ENCODE measurements at places on chromosomes 4 and X.
A peak's percentile ranks its signal among the peaks of the same experiment; 100 is the strongest.

DNA sequence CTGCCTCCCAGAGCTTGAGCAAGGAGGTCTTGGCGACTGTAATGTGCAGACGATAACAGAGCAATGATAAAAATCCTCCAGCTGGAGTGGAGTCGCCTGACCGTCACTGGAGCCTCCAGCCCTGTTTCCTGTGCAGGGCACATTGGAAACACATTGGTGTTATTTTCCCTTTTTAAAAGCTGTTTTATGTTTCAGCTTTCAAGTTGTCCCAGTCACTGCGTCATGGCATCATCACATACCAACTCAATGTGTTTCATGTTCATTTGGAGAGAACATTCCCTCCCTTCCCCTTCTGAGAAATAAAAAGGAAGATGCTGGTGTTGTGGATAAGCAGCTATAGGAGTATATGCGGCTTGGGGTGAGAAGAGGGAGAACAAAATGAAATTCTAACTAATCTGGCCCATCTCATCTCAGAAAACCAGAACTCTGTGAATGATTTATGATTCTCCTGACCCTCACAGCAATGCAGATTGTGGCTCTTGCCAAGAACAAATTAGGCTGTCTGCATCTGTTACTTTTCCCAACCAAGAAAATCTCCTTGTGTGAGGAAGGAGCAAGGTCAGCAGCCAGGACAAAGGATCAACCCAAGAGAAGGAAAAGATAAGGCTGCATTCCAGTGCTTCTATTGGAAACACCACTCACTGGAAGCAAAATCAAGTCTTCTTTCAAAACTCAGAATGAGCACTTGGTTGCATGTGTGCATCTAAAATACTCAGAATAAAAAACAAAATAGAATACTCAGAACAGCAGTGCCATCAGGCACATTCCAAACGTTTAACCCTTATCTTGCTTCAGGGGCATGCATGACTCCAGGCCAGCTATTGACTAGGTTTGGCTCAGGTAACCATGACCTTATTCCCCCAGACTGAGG lies 134.4 kb downstream of the RASL11B start:
- DNase-seq = no peak

DNA sequence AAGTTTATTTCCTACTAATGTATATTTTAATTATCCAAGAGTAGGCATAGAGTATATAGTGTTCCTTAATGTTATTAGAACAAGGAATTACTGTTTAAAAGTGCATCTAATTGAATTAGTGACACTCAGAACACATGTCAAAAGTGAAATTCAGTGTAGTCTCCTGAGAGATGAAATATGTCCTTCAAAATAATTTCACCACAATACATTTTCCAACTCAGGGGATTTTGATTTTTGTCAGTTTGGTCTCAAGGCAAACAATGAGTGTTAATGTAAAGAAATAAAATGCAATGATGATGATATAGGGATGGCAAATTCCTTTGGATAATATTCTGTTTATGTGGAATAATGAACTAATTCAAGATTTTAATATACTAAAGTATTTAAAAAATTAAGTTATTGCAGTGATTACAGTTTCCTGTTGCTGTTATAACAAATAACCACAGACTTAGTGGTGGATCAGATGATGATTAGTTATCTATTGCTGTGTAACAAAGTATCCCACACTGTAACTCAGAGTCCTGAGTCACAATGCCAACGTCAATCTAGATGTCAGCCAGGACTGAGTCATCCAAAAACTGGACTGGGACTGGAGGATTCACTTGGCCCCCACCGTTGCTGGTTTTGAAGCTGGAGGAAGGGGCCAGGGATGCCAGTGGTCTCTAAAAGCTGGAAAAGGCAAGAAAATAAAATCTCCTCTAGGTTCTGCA lies 148.0 kb upstream of the SLC7A11 start:
- no peak for DNase-seq

DNA sequence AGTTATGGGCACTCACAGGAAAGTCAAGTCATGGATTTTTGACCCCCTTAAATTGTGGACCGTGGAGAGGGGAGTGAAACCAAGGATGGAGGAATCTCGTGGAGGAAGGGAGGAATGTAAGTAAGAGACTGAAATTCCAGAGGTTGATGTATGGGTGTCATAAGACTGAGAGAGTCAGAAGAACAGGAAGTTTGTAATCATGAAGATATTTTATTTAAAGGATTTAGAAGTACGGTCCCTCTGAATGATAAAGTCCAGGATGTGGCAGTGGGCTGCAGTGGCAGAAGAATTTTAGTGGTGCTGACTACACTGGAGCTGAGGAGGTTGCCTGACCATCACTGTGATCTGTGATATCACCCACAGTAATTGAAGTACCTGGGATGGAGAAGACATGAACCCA lies 57.8 kb downstream of the DCLK2 start:
- no peak for DNase-seq

DNA sequence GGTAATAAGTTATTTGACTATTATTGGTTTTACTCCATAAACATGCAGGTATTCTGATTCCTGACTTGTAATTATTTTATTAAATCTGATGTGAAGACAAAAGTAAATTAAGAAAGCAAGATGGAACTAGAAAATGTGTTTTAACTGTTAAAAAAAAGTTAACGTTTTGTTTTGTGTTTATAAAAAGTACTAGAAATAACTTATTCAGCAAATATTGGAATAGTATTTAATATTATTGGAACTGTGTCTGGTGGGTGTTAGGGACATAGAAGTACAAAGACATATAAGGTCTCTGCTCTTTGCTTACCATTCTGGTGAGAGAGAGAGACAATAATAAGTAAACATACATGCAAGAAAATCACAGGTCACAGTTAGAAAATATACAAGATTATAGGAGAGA lies 15.7 kb downstream of the TIFA start:
- no peak for DNase-seq

DNA sequence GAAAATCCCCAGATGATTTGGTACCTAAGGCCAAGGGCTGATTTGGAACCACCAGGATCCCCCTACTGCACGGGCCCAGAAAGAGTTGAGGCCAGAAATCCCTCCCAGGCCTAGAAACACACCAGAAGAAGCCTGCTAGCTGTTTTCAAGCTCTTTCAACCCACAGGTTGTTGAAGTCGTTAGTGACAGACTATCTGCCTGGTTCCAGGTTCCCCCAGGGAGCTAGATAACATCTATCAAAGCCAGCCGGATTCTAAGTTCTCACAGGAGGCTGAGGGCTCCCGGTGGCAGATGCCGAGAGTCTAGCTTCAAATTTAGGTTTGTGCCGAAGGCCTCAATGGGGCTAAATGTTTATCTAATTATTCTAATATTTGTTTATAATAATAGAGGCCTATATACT lies 132.0 kb upstream of the ATP6AP2 start:
- no peak for DNase-seq

DNA sequence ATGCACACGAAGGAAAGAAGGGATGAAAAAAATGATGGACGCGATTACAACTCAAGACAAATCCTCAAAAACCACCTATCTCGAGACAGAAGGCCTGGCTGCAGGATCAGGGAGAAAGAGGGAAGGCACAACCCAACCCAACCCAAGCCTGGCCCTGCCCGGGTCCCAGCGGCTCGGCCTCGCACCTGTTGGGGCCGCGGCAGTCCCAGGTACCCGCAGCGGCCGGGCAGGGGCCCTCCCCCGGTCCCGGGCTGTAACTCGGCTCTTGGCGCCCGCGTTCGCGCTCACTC lies 464 bp downstream of the RASGEF1B start:
- no peak for DNase-seq

- DNase-seq = no peak
Observed at GRCh38 chrX:136659174-136659573, 11.2 kb downstream of the CD40LG start.

- peak; percentile 27 for DNase-seq
Observed at GRCh38 chrX:41273638-41274037, 60.3 kb upstream of the DDX3X start.

DNA sequence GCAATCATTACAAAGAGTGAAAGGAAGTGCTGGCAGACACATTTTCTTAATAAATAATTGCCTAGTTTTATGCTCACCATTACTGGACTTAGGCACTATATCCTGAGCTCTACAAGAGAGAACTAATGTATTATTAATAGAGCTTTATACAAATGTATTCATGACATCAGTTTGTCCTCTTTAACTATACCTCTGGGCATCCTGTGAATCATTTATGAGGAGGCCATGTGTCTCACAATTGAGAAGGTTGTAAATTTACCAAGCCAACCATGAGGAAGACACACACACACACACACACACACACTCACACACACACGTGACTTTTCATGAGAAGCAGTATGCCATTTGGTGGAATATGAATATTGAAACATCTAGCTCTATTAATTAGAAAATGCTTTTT lies 728.2 kb downstream of the ARAP2 start:
- DNase-seq = no peak

- no peak for DNase-seq
Observed at GRCh38 chr4:11397146-11397545, 31.5 kb downstream of the HS3ST1 start.

- DNase-seq = no peak
Observed at GRCh38 chr4:92262371-92262770, 41.4 kb upstream of the GRID2 start.

- no peak for DNase-seq
Observed at GRCh38 chr4:67684839-67685531, 16.0 kb downstream of the UBA6 start.

DNA sequence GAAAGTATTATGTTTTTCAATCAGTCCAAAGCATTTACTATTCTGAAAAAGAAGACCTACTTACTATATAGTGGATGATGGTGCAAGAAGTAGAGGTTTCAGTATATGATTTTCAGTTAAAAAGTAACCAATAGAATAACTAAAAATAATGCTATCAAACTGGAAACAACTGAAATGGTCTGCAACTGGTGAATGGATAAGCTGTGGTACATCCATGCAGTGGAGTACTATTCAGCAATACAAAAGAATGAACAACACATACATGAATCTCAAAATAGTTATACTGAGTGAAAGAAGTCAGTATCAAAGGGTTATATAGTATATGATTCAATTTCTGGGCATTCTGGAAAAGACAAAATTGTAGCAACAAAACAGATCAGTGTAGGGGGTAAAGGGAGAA lies 55.9 kb downstream of the PLAC1 start:
- no peak for DNase-seq

GRCh38 chr4:127196655-127197352 lies 436.0 kb upstream of the INTU start:
- no peak for DNase-seq

- DNase-seq = peak; percentile 69
Observed at GRCh38 chrX:113929004-113929403, 654.9 kb upstream of the HTR2C start.

GRCh38 chr4:172750910-172751309 lies 417.7 kb upstream of the GALNT7 start:
- DNase-seq = no peak

Data from H4 (cell line).